ENCODE measurements at places on chromosomes 2 and 18. TPM values are rescaled to one million over a fixed set of nuclear protein-coding genes. Genes with fewer than 3 reads are reported as not detected.
A peak's percentile ranks its signal among the peaks of the same experiment; 100 is the strongest.

CD226 gene
- 41.5 TPM for total RNA-seq

SH2D6 gene
- 0.96 TPM for total RNA-seq

DNA sequence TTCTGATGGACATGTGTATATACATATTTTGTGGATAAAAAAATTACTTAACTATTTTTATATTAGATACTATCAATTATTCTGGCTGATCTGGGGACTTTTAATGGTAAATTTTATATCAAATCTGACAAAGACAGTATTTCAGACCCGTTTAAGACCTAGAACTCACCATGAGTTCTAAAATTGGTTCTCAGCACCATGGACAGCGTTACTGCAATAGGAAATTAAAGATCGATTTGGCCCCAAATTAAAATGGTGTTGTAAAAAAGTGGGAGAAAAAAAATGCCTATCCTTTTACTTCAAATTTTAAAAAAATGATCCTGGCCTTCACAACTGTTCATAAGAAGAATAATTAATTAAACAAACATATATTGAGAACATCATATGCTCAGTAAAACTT, 919 bp upstream of the SCN2A start:
- H3K36me3 ChIP-seq = no peaks in the 10 kb centered on the region
- DNase-seq = no peak
- no peaks in the 10 kb centered on the region for H3K27me3 ChIP-seq
- no peaks in the 10 kb centered on the region for H3K4me1 ChIP-seq
- H3K27ac ChIP-seq = no peak overlapping the region

- DNase-seq = no peak
- H3K4me1 ChIP-seq = peaks cover 38% of the 10 kb centered on the region
- H3K4me3 ChIP-seq = peak overlapping the region; percentile 18
- no peaks in the 10 kb centered on the region for H3K27me3 ChIP-seq
- peaks cover 33% of the 10 kb centered on the region for H3K36me3 ChIP-seq
These were observed 62.0 kb upstream of the NFU1 start for GRCh38 chr2:69499242-69499641.

DNA sequence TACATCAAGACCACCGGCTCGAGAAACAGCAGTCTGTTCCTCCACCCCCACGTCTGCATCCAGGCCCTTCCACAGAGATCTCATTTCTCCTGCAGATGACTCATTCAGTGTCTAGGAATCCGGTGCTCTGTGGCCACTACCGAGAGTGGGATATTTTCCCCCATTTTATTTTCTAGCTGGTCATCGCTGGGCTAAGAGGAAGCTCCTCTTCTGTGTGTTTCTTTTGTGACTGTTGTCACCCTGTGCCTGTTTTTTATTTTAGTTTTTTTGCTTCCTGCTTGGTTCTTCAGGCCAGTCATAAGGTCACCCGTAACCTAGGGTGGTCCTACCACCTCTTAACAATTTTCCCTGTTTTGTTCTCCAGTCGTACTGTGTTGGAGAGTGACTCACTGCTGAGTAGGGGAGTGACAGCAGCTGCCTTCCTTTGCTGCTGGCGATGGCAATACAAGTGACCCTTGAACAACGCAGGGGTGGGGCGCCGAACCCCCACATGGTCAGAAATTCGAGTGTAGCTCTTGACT, 6.7 kb downstream of the RAMP1 start:
- no peak for DNase-seq
- H3K4me1 ChIP-seq = peaks cover 11% of the 10 kb centered on the region
- H3K27ac ChIP-seq = no peak overlapping the region
- H3K27me3 ChIP-seq = peaks cover 32% of the 10 kb centered on the region

DNA sequence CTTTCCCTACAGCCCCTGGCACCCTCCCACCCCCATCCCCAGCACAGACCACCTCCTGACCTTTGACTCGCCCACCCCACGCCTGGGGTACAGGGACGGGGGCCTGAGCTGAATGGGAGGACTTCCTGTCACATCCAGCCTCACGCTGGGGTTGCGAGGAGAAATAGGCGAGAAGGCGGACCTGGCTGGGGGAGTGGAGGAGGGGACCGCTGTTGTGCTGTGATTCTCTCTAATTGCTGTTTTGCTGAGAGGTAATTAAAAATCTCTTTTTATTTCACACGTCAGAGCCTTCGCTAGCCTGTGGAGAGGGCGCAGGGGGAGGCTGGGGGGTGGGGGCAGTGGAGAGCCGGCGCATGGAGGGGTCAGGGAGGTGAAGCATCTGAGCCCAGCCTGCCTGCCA, 9.7 kb upstream of the ECEL1 start:
- H3K36me3 ChIP-seq = no peaks in the 10 kb centered on the region
- no peak for DNase-seq
- no peak overlapping the region for H3K27ac ChIP-seq
- H3K4me3 ChIP-seq = no peak overlapping the region
- H3K4me1 ChIP-seq = peaks cover under 1% of the 10 kb centered on the region

DNA sequence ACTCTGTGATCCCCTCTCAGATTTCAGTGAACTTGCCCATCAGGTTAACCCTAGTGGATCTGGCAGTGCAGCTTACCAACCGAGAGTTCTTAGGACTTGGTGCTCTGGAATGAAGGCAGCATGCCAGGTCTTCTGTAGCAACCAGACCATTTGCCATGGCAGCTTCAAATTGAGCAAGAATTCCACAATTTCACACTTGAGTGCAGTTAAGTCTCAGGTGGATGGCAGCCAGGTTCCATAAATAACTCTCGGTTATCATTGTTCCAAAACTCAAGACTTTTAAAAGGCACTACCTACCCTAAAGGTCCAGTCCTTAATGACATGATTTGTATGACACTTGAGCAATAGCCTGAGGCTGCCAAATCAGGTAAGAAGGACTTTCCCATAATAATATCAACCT, 48.1 kb downstream of the GALNT3 start:
- H3K27ac ChIP-seq = no peak overlapping the region
- no peaks in the 10 kb centered on the region for H3K4me1 ChIP-seq
- no peak overlapping the region for H3K4me3 ChIP-seq
- no peak for DNase-seq
- no peaks in the 10 kb centered on the region for H3K36me3 ChIP-seq
- no peaks in the 10 kb centered on the region for H3K27me3 ChIP-seq

DNA sequence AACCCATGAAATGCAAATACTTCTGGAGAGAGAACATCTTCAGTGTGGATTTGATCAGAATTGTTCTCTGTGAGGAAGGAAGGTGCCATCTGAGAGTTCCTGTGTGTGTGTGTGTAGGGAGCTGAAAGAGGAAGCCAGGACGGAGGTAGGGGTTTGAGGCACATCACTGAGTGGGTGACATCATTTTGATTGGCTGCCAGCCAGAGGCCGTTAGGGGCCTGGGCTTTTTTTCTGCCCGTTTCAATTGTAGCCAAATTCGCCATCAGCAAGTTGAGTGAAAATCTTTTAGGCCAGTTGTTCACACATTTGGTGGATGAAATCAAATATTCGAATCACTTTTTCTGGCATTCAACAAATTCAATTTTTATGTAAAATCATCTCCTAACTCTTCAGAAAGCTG, 48.9 kb downstream of the TSN start:
- peaks cover 16% of the 10 kb centered on the region for H3K4me1 ChIP-seq
- H3K4me3 ChIP-seq = no peak overlapping the region
- DNase-seq = peak; percentile 28
- no peaks in the 10 kb centered on the region for H3K36me3 ChIP-seq
- H3K27ac ChIP-seq = no peak overlapping the region

DNA sequence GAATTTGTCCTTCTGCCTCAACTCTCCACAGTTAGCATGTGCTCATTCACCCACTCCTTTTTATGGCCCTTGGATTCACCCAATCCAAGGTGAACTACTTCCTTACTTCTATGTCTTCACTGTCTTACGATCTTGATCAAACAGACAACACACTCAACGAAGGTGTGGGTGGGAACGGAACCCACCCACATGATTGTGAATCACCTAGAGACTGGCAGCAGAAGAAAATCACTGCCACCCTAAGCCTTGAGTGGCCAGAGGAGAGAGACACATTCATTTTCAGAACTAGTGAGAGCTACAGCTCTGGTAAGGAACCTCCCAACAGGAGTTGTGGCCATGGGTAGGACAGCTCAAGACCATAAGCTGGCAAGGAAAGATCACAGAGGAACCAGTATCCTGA, 194.3 kb downstream of the PLCL1 start:
- H3K4me3 ChIP-seq = no peak overlapping the region
- DNase-seq = peak; percentile 31
- peak overlapping the region; percentile 0 for H3K27ac ChIP-seq
- no peaks in the 10 kb centered on the region for H3K27me3 ChIP-seq

DNA sequence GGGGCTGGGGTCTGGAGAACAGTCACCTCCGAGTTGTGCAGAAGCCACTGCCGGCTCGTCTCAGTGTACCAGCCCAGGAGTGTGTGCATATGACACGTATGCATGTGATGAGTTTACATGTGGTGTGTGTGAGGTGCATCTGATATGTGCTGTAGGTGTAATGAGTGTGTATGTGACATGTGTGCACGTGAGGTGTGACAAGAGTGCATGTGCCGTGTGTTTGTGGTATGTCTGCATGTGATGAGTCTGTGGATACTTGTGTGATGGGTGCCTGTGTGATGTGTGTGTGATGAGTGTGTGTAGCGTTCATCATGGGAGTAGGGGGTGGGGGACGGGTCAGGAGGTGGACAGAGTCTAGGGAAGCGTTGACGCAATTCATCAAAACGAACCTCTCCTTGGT, 12.8 kb downstream of the NTSR2 start:
- no peak for DNase-seq
- no peak overlapping the region for H3K27ac ChIP-seq
- H3K4me3 ChIP-seq = no peak overlapping the region
- peaks cover 6% of the 10 kb centered on the region for H3K27me3 ChIP-seq
- H3K4me1 ChIP-seq = peaks cover 3% of the 10 kb centered on the region
- H3K36me3 ChIP-seq = no peaks in the 10 kb centered on the region

DNA sequence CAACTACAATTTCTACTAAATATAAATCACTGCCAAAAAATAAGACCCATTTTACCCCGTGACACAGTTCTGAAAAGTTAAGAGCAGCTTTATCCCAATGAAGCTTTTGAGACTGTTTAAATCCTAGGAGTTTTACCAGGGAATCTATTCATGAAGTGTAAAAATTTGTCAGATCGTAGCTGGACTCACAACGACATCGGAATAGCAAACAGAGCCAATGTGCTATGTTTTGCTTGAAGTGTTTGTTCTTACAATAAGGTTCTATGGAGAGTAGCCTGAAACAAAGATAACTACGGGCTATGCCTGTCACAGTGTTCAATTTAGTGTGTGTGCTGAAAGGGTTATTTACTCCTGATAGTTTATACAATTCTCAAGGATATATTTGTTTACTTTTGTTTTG, 78.5 kb upstream of the L3MBTL4 start:
- no peaks in the 10 kb centered on the region for H3K27me3 ChIP-seq
- no peaks in the 10 kb centered on the region for H3K36me3 ChIP-seq
- no peaks in the 10 kb centered on the region for H3K4me1 ChIP-seq

DNA sequence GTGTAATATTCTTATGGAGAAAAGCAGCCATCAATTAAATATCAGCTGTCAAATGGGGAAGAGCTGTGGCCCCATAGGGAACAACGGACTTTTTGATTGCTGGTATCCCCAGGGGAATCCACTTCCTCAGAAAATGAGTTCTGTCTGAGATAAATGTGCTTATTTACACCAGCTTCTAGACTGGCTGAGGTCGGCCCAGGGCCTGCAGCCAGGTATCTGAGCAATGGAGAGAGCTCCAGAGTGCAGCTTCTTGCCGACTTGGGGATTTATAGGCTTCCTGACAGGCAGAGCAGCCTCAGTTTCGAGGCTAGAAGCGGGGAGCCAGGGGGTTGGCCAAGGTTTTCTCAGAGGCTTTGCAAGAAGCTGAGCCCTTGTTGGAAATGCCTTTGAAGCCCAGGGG, 67.2 kb downstream of the MCFD2 start:
- DNase-seq = no peak
- no peak overlapping the region for H3K4me3 ChIP-seq
- no peak overlapping the region for H3K27ac ChIP-seq
- no peaks in the 10 kb centered on the region for H3K36me3 ChIP-seq

DNA sequence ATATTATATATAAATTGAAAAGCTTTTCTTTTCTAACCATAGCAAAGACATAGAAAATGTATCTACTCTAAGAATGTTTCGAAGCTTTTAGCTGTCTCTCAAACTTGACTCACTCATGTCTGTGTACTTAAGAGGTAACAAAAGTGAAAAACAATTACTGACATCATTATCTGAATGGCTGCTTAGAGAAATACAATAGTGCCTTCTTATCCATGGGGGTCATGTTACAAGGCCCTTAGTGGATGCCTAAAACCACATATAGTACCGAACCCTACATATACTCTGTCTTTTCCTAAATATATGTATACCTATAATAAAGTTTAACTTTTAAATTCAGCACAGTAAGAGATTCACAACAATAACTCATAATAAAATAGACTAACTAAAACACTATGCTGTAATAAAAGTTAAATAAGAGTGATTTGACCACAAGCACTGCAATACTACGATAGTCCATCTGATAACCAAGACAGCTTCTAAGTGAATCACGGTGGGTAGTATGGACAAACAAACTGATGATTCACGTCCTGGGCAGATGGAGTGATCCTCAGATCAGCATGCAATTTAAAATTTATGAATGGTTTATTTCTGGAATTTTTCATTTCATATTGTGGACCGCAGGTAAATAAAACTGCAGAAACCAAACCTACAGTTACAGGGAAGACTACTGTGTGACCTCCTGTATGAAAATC, 246.2 kb downstream of the XIRP2 start:
- H3K27me3 ChIP-seq = no peaks in the 10 kb centered on the region
- H3K4me1 ChIP-seq = peaks cover 6% of the 10 kb centered on the region
- DNase-seq = no peak
- no peak overlapping the region for H3K4me3 ChIP-seq

- H3K27me3 ChIP-seq = no peaks in the 10 kb centered on the region
- no peaks in the 10 kb centered on the region for H3K4me1 ChIP-seq
- H3K36me3 ChIP-seq = no peaks in the 10 kb centered on the region
- DNase-seq = no peak
- H3K27ac ChIP-seq = no peak overlapping the region
- no peak overlapping the region for H3K4me3 ChIP-seq
These were observed 117.8 kb downstream of the CTIF start for GRCh38 chr18:48656582-48656981.

GRCh38 chr2:44098050-44098449, 70.6 kb upstream of the PPM1B start:
- H3K36me3 ChIP-seq = no peaks in the 10 kb centered on the region
- DNase-seq = peak; percentile 18
- peaks cover 2% of the 10 kb centered on the region for H3K27me3 ChIP-seq
- peaks cover 7% of the 10 kb centered on the region for H3K4me1 ChIP-seq
- no peak overlapping the region for H3K27ac ChIP-seq
- no peak overlapping the region for H3K4me3 ChIP-seq

DNA sequence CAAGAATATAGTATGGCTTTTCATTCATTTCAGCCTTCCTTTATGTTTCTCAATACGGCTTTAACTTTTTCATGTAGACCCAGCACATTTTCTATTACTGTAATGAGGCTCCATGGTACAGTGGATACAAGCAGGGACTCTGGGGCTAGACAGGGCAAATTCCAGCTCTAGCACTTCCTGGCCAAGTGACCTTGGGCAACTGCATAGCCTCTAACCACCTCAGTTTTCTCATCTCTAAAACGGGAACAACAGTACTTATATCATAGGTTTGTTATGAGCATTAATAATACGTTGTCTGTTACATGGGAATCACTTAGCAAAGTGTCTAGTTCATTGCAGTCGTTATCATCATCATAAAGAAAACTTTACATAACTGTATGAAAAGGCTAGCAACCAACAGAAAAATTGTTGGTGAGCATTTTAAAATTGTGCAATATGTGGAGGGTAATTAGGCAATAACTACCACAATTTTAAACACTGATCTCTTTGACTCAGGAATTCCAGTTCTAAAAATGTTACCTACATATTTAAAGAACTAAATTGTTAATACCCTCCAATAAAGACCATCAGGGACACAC, 13.7 kb upstream of the RMDN2 start:
- no peak for DNase-seq
- no peaks in the 10 kb centered on the region for H3K36me3 ChIP-seq
- no peak overlapping the region for H3K27ac ChIP-seq
- H3K27me3 ChIP-seq = peaks cover 6% of the 10 kb centered on the region

All from activated CD8-positive, alpha-beta T cell treated with anti-CD3 and anti-CD28 coated beads for 36 hours (primary cell).